ENCODE measurements at places on chromosomes 2 and 18.

GRCh38 chr2:64957109-64957903 is 31.9 kb upstream of the SLC1A4 start:
- no peak for DNase-seq

GRCh38 chr2:113309655-113310387 is 31.1 kb upstream of the PAX8 start:
- no peak for DNase-seq

DNA sequence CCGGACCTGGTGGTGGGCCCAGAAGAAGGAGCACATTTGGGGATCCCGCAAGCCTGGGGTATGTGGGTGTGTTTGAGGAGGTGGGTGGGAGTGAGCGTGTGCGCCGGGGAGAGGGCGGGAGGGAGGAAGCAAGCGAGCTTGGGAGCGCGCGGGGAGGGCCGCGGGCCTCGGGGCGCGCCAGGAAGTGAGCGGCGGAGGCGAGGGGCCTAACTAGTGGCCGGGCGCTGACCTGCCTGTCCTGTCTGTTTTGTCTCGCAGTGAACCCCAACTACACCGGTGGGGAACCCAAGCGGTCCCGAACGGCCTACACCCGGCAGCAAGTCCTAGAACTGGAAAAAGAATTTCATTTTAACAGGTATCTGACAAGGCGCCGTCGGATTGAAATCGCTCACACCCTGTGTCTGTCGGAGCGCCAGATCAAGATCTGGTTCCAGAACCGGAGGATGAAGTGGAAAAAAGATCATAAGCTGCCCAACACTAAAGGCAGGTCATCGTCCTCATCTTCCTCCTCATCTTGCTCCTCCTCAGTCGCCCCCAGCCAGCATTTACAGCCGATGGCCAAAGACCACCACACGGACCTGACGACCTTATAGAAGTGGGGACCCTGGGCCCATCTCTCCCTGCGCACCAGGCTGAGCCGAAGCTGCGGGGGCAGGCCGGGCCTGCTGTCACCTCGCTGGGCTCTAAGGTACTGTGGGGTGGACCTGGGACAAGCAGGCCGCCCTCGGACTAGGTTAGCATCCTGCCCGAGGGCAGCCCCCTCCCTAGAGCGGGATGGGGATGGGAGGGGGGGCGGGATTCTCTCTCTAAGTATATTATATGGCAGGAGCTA is 1.2 kb downstream of the HOXD4 start:
- no peak for DNase-seq

- no peak for DNase-seq
Measured at GRCh38 chr2:57448816-57449215, 597.8 kb upstream of the VRK2 start.

GRCh38 chr2:173030561-173031490 is 44.8 kb upstream of the MAP3K20 start:
- DNase-seq, result no peak

- DNase-seq, result no peak
Measured at GRCh38 chr2:17768894-17769293, 15.0 kb downstream of the GEN1 start.

- DNase-seq, result no peak
Measured at GRCh38 chr2:236612737-236613136, 43.1 kb downstream of the ACKR3 start.

GRCh38 chr2:205906419-205906818 is 179.6 kb downstream of the INO80D start:
- no peak for DNase-seq

GRCh38 chr2:148926981-148927401 is 52.0 kb downstream of the KIF5C start:
- peak; percentile 41 for DNase-seq

GRCh38 chr2:142665241-142665640 is 212.2 kb upstream of the KYNU start:
- DNase-seq, result no peak

DNA sequence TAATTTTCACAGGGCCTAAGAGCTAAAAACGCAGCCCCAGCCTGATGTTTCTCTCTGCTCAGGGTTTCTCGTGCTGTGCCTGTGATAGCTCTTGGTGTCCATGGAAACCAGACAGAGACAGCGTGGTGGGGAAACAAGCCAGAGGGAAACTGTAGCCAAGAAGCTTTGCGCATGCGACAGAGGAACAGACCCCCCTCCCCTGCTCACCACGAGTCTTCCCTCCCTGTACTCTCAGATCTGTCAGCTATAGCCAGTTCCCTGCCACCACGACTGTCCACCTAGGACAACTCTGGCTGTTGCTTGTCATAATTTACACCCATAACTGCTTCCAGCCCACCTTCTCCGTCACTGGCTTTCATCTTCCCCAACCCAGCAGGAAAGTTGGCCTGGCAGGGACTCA is 13.2 kb upstream of the DNAJC27 start:
- DNase-seq, result peak; percentile 73

- DNase-seq, result no peak
Measured at GRCh38 chr18:80228051-80228848, 19.1 kb downstream of the PARD6G start.

DNA sequence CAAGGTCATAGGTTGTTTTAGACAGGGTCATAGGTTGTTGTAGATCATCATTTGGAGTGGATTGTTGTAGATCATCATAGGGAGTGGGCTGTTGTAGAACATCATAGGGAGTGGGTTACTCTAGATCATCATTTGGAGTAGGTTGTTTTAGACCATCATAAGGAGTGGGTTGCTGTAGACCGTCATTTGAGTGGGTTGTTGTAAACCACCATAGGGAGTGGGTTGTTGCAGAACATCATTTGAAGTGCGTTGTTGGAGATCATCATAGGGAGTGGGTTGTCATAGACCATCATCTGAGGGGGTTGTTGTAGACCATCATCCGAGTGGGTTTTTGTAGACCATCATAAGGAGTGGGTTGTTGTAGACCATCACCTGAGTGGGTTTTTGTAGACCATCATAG is 9.5 kb upstream of the TRPM8 start:
- DNase-seq, result no peak

DNA sequence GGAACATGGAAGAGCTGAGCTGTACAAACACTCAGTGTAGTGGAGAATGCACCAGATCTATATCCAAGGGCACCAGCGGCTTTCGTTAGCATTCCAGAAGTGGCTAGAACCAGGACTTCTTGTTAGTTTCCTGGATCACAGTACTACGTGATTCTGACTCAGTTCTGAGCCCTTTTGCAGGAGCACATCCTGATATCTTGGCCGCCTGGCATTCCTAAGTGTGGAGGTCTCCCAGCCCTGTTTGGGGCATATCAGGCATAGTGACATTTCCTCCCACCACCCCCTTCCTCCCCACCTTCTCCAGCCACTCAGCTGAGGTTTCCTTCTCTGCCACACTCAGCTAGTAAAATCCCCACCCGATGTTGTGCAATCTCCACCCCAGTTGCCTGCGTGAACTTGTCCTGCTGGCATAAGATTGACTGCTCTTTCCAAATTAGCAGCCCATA is 63.4 kb downstream of the BMP10 start:
- no peak for DNase-seq

DNA sequence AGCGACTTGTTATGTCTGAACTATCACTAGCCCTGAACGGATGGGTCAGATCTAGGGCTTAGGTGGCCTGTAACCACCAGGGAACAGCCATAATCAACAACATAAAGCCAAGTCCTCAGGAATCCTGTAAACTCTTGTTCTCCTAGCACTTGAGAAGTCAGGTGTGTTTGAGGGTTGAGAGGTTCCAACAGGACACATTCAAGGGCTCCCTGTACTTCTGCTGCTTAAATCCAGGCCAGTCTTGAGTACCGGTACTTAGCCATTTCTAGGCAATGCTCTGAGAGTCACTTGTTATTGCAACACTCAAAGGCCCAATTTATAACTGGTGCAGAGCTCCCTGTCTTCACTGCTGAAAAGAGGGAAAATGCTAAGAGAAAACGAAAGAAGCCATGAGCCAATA is 21.6 kb upstream of the SLC40A1 start:
- no peak for DNase-seq

- peak; percentile 80 for DNase-seq
Measured at GRCh38 chr2:100197631-100198153, 55.3 kb upstream of the AFF3 start.

DNA sequence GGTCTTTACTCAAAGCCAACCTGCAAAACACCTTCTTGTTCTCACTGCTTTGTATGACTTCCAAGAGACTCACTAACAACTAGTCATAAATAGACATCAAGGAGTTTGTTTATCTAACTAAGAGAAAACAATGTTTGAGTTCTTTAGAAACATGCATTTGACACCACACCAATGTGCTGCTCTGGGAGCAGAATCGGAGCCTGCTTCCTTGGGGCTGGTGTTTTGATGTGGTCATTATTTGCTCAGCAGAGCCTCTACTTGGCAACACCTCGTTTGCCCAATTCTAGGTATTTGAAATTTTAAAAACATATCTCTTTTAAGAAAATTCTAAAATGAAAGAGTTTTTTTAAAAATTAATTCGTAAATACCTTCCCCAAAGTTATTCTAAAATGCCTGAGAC is 167.5 kb downstream of the BCL2 start:
- no peak for DNase-seq

DNA sequence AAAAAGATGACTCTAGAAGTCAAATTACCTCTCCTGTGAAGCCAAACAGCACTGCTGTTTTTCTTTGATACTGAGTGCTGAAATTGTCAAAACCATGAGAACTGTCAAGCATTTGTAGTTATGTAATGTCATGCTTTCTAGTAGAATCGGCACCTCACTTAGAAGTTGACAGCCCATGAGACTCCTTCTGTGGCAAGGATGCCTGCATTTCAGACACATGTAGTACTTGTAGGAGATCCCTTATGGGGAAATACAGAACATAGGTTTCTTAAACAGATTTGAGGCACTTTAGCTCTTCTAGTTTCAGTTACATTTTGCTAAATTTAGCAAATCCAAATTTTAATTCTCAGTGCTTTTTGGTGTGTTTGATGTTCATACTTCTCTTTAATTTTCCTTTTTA is 15.7 kb downstream of the ZNF407 start:
- DNase-seq, result no peak

- no peak for DNase-seq
Measured at GRCh38 chr2:145849466-145849865, 1329.5 kb upstream of the ZEB2 start.

GRCh38 chr2:12623051-12623450 is 93.7 kb upstream of the TRIB2 start:
- DNase-seq, result no peak

GRCh38 chr2:6977113-6977741 is 60.0 kb downstream of the RNF144A start:
- peak; percentile 42 for DNase-seq

DNA sequence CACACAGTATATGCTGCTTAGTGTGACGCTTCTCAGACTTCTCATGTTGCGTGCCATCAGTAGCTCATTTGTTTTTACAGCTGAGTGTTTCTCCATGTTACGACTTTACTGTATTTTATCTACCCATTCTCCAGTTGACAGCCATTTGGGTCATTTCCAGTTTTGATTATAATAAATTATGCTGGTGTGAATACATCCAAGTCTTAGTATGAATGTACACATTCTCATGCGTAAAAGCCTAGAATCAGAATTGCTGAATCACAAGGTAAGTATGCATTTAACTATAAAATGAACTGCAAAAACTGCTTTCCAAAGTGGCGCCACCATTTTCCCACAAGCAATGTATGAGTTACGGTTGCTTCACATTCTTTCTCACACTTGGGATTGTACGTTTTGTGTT is 184.2 kb upstream of the SLC35G4 start:
- no peak for DNase-seq

GRCh38 chr2:173793709-173794565 is 171.2 kb downstream of the SP3 start:
- no peak for DNase-seq

- no peak for DNase-seq
Measured at GRCh38 chr2:96082211-96083063, 33.9 kb downstream of the ADRA2B start.

DNA sequence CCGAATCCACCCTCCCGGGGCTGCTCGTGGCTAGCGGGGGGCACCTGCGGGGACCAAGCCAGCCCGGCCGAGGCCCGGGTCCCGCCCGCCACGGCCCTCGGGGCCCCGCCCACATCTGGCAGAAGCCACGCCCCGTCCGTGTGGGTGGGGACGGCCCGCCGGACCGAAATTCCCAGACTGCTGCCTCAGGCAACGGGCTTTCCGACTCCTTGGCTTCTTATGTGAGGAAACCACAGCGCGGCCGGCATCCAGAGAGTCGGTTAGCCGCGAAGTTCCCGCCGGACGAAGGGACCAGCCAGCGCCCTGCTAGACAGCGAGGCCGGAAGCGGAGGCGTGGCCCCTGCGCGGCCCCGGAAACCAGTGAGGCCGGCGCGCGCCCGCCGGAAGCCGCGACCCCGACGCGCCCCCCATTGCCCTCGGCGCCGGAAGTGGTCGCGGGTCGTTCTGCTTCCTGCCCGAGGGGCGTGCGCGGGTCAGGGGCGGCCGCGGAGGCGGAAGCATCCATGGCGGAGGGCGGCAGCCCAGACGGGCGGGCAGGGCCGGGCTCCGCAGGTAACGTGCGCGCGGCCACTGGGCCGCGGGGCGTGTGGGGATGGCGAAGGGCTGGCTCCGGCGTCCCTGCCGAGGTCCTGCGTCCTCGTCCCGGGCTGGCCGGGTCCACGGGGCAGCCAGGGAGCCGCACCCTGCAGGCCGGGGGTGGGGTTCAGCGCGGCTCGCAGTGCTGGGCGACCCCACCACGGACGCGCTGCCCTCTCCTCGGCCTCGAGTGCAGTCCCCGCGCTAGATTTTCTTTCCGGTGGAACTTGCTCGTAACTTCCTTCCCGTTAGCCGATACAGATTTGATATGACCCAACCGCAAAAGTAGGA is at the start of gene ASB1:
Gene ASB1, plus strand, starts transcription at position 360 of the 867 bp plus-strand sequence. Its CDS starts 144 bp downstream, at position 504.
- DNase-seq, result peak; percentile 84

- DNase-seq, result no peak
Measured at GRCh38 chr2:133667085-133667484, 98.8 kb upstream of the NCKAP5 start.

DNA sequence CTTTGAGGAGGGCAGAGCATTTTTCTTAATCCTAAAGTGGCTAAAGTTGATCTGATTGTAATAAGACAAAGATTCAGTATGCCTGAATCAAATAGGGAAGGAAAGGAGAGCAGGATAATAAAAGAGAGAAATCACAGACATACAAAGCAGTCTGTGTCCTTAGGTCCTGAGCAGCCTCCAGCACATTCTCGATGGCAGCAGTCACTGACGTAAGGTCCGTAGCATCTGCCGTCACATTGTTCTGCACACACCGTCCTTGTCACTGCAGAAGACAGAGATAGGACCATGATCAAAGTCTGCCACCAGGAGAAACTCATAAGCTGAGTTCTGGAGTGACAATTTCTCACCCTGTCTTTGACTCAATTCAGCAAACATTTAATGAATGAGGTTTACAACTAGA is 813.7 kb downstream of the ERBB4 start:
- peak; percentile 77 for DNase-seq

DNA sequence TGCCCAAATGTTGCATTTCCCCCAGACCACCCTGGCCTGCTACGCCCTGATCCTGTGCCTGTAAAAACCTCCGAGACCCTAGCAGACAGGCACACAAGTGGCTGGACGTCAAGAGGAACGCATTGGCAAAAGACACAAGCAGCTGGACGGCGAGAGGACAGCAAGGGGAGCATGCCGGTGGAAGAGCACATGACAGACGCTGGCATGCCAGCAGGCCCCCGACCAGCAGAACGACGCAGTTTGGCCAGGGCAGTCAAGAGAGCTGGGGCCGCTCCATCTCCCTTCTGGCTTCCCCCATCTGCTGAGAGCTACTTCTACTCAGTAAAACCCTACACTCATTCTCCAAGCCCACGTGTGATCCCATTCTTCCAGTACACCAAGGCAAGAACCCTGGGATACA is 42.1 kb downstream of the SAP130 start:
- no peak for DNase-seq

- no peak for DNase-seq
Measured at GRCh38 chr18:47370052-47370451, 118.6 kb upstream of the SKOR2 start.

Measured in testis (tissue), 5 donors.